CD4-positive, CD25-positive, alpha-beta regulatory T cell (primary cell): ENCODE measurements at places on chromosomes 2 and 18.

GRCh38 chr2:26861610-26862224 is 13.8 kb downstream of the DPYSL5 start:
- no peak for DNase-seq

DNA sequence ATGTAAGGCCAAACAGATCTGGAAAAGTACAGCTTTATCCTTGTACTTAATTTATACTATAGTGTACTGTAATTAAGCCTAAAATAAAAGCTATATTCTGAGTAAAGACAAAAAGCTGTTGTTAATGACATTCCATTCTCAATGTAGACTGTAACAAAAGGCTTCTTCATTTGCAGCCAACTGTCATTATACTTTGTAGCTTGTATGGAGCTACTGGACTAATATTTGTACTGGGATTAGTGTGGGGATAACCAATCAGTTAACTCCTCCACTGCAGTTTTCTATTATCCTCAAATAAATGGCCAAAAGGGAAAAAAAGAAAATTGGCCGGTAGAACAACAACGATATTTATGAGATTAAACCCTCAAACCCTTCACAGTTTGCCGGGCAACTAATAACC is 66.5 kb downstream of the STK39 start:
- DNase-seq = no peak

- no peak for DNase-seq
Measured at GRCh38 chr2:33111002-33111446, 164.3 kb downstream of the LTBP1 start.

GRCh38 chr18:22816266-22817176 is 116.6 kb upstream of the RBBP8 start:
- DNase-seq = no peak

DNA sequence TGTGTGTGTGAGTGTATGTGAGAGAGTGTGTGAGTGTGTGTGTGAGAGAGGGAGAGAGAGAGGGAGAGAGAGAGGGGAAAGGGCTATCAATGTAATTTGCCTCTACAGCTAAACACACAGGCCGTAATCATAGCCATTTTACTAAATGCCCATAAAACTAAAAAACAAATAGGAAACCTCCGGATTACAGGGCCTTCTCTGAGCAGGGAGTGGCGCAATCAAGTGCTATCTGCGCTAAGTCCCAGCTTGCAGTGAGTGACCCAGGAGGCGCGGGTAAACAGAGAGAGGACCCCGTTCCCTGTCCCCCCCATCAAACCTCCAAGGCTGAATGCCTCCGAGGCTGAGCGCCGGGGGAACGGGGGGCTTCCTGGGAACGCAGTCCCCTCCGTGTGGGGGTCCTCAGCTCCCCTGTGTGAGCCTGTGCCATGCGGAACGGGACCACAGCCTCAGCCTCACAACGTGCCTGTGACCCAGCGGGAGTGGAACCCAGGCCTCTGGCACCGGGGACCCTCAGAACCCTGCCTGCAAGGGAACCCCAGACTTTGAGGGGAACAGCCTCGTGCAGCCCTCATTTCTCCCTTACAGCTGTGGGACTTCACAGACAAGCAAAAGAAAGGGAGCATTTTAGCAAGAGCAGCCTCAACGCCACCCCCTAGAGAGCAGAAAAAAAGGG is 54.7 kb upstream of the ID2 start:
- no peak for DNase-seq

- DNase-seq = no peak
Measured at GRCh38 chr2:227582369-227582768, 16.3 kb upstream of the SCYGR2 start.

DNA sequence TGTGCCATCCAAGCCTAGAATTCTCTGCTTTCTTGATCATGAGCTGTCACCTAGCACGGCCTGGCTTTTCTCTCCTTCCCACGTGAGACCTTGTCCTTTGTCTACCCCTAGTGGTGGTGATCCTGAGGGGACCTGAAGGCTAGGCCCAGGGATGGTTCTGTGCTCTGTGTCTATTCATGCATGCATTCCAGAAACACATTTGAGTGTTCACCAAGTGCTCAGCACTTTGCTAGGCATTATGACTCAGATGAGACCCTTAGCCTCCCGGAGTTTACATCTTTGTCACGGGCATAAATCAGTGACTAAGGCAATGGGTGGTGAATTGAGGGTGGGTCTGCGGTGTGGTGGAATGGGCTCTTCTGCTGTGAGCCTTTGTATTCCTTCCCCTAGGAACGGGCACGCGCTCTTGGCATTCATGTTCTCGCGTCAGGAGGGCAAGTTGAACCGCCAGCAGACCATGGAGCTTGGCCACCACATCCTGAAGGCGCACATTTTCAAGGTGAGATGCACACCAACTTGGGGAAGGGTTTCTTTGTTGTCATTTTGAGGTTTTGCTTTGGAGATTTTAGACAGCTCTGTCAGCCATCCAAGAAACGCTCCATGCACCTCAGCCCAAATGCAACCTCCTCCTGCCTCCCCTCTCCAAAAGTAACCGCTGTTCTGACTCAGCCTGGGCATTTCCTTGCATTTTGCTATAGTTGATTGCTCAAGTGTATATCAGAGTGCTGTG is 100.9 kb downstream of the WDSUB1 start:
- DNase-seq = no peak

- DNase-seq = no peak
Measured at GRCh38 chr2:121774235-121774634, 18.8 kb downstream of the TSN start.

- DNase-seq = no peak
Measured at GRCh38 chr2:230328155-230328458, 1.1 kb downstream of the SP140L start.

DNA sequence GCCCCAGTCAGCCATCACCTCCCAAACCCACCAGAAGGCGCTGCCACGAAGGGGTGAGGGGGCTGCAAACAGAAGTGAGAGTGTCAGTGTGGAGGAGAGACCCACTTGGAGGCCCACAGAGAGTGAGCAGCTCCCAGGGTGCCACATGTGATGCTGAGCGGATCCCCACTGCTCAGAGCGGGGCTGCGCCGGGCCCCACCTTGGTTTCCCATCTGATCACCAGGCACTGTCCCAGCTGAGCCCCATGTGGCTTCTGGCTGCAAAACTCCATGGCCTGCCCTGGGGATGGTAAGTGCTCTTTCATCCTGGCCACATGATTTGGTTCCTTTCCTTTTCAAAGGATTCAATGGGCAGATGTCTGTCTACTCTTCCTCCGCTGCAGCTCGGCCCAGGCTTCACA is 23.8 kb downstream of the SNORC start:
- DNase-seq = no peak

GRCh38 chr18:23967321-23968089 is 47.0 kb upstream of the TTC39C start:
- peak; percentile 72 for DNase-seq

DNA sequence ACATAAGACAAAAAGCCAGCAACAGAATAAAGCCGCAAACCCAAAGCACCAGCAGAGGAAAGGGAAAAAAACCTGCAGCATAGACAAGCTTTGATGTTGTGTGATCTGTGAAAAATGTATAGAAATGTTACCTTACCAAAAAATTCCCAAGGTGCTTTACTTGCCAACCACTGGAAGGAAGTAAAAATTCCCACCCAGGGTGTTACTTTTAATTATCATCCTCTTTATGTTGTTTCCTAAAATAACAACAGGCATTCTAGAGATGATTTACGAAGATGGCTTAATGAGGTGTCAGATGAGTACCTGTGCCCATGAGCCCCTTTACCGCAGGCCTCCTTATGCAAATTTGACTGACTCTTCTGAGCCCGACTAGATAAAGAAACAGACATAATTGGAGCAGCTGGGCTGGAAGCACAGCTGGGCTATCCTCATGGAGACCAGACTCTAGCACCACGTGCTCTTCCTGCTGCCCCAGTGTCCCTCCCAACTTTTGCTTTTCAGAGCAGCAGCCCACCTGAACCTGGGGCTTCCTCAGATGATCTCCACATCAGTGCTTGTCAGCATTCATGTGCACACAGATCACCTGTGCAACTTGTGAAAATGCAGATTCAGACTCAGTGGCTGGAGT is 41.5 kb downstream of the SRSF7 start:
- DNase-seq = peak; percentile 26

DNA sequence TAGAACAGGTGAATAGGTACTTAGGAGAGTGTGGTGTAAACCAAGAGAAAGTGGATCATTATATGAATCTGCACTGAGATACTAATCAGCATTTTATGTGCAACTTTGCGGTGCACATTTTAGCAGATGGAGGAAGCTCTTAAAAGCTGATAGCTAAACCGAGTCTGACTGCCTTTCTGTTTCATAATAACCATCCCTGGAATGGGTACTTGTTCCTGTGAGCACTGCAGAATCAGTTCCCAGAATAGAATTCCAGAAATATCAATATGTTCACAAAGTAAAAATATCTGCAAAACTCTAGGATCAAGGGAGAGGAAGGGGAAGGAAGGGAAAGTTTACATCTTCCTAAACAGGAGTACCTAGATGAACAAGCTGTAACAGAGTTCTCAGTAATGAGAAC is 432.2 kb upstream of the HNRNPA3 start:
- DNase-seq = no peak

DNA sequence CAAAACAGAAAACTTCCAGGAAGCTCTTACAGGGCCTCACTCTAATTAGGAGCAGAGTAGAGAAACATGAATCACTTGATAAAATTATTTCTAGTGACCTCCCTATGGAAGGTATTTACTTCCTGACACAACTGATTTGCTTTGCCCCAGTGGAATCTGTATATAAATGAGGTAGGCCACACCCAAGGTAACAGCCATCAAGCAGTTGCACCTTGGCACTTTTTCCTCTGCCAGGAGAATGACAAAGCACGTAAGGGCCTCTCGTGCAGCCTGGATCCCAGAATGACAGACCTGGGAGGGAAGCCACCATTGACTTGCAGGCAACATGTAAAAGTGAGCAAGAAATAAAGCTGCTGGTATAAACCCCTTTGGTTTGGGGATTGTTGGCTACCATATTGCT is 620.0 kb upstream of the SLC39A10 start:
- no peak for DNase-seq

- no peak for DNase-seq
Measured at GRCh38 chr2:157839162-157839801, 36.8 kb downstream of the ACVR1 start.

DNA sequence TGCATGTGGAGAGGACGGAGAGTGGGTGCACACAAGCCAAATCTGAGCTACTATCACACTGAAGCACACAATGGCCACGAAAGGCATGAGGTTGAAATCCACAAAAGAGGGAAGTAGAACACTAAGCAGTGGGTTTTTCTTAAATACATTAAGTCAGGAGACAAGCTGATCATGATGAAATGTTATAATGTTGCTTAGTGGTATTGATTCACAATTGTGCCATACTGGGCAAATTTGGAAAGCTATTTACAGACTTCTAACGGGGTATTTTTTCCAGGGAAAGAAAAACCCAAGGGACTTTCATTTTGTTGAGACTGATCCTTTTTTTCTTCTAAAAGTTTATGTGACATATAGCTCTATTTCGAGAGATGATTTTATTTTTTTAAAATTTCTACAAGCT is 100.8 kb upstream of the CNGA3 start:
- DNase-seq = no peak

DNA sequence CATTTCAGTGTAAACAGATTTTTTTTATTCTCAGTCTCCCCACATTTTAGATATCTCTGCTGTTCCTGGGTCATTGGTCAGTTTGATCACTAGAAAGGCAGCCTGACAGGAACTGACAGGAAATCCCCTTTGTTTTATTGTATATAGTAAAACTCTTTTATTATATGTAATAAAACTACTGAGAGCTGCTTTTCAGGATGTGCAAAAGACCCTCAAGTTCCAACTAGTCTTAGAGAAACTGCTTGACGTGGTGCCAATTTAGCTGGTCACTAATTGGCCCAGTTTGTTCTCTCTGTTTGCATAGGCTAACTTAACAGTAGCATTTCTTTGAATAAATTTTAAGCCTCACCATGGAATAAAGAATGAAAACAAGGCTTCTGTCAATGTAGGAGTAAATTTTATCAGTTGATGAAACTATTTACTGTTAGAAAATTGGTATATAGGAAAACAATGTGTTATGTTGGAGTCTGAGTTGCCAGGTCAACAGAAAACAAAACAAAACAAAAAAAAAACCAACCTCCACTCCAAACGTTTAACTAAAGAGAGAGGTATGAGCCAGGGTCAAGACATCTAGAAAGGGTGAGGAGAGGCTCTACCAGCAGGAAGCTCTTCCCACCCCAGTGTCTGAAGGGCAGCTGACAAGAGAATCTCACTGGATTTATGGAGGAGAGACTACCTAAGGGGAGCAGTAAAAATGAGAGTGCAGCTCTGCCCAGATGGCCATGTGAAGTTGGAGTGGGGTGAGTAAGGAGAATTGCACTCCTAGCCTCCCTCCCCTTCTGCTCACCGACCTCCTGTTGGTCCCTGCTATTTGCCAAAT is 184.6 kb downstream of the ST6GAL2 start:
- DNase-seq = no peak

DNA sequence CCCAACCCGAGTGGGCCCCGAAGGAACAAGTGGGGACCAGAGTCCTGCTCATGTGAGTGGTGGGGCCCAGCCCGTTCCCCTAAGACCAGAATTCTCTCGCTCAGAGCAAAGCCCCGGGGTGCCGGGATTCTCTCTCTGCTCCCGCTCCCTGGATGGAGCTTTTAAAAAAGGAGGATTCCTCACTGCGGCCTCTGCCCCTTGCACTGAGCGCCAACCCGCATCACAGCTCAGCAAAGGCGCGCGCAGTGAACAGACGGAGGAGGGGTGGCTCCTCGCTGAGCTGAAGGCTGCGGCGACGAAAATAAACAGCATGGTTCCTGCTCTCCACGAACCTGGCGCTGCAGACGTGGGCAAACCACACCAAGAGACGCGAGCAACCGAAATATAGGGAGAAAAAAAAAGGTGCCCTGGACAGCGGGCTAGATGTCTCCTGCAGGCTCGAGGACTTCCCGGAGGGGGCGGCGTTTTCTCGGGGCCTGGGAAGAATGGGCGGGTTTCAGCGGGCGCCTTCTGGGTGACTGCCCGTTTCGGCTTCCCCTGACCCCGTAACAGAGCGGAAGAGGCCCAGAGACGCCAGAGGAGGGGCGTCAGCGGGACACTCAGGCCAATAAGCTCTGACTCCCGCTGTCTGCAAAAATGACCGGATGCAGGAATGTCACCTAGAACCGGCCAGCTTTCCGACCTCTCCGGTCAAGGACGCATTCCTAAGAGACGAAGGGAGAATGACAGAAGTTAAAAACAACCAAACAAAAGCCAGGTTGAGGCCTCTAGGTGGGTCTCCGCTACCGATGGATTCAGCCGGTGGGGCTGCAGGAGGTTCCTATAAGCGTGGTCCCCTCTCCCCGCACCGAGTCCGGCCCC is 819 bp upstream of the KLF11 start:
- peak; percentile 15 for DNase-seq

DNA sequence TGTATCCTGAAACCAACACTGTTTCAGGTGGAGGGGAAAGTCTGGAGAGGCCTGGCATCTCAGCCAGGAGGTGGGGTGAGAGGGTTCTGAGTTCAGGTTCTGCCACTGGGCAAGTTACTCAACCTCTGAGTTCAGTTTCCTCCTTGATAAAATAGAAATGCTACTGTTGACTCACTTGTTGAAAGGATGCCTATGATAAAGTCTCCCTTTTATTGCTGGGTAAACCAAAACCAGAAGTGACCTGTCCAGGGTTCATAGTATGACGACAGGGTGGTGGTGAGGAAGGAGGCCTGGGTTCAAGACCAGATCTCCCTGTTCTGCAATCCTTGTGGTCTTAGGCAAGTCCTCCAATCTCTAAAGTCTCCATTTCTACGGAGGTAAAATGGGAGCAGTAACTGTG is 232.7 kb downstream of the PRKCE start:
- DNase-seq = no peak
